Heart left ventricle (tissue), 16 donors: ENCODE measurements at places on chromosomes 6 and 20. TPM values are rescaled to one million over a fixed set of nuclear protein-coding genes. Genes with fewer than 3 reads are reported as not detected.

The VSX1 gene
- not detected for total RNA-seq

DNA sequence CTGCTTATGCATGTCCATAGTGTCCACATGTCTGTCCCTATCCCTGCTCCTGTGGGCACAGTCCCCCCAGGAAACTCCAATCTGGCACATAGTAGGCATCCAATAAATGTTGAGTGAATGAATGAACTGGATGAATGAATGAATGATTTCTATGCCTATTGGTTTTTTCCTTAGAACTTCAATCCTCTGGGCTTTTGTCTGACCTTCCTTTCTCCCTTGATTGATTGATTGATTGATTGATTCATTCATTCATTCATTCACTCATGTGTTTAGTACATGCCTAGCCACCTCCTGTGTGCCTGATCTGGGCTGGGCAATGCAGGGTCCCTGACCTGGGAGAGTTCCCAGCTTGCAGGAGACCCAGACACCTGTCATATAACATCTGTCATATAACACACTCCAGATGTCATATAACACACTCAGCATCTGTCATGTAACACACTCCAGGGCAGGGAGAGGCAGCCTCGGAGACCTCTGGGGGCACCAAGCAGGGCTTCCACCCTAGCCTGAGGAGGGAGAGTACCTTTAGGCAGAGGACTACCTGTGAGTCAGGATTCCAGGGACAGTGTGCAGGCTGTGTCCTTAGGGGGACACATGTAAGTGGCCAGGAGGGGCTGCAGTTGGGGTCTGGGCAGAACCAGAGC lies 17.9 kb downstream of the VSTM2L start:
- no peak for DNase-seq

DNA sequence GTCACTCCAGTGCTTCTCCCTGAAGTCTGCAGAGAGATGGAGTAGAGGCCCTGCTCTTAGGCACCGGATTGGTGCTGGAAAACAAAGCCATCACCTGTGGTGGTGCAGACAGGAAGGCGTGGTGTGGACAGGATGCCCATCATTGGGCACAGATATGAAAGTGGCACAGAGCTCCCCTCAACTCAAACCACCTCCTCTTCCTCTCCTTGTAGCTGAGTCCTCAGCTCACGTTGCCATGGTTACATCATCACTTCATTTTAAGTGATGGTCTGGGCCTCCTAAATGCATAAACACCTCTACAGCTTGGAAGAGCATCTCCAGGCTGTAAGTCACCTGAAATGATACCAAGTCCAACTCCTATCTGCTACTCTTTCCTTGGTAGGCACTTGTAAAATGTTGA lies 8.0 kb upstream of the RTF2 start:
- DNase-seq: no peak

The TCP11 gene
- total RNA-seq: not detected

The C6orf52 gene
- total RNA-seq: not detected

The MAFB gene
- 5.3 TPM for total RNA-seq

DNA sequence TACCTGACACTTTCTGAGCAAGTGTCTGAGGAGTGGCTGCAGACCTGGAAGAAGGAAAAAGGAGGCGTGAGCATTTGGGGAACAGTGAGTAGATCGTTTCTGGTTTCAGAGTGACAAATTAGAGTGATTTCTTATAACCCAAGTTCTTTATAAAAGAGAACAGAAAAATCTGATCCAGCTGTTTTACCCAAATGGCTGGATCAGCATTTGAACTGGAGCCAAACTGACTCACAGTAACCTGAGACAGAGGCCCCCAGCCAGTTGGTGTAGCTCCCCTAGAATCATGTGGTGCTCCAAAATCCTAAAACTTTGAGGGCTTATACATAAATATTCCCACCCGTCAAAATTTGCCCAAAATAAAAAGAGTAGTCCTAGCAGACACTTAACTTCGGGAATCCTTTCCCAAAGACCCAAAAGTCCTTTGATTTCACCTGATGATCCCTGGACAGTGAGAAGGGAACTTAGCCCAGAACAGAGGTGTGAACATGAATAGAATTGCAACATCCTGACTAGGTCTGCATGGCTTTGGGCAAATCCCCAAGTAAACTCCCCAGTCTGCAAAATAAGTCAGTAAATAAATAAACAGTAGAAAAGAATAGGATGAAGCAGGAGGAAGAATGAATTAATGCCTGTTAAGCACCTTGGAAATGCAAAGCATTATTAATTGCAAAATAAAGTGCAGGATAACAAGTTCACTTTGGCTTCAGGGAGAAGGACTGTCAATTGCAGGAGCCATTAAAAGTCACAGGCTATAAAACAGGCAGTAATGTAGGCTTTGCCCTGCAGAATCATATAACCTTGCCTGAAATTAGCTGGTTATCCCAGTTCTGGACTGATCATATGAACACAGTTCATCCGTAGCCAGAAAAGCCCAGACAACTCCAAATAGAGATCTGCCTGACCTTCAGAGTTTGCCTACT lies 262.0 kb upstream of the JARID2 start:
- DNase-seq: no peak
